ENCODE measurements at places on chromosomes 3 and 15. TPM values are rescaled to one million over a fixed set of nuclear protein-coding genes. Genes with fewer than 3 reads are reported as not detected.

The CPN2 gene
- total RNA-seq, result not detected

The LAMB2 gene
- 581 TPM for total RNA-seq

The P2RY1 gene
- 16.9 TPM for total RNA-seq

The SH2D7 gene
- not detected for total RNA-seq

The HIGD2B gene
- not detected for total RNA-seq

The SCAANT1 gene
- not detected for total RNA-seq

The DCLK3 gene
- 1.3 TPM for total RNA-seq

The CPOX gene
- total RNA-seq, result 18.6 TPM

The ITIH4 gene
- 10.1 TPM for total RNA-seq

The MCF2L2 gene
- total RNA-seq, result 2.6 TPM

The ADCY5 gene
- 11.1 TPM for total RNA-seq

The FEZF2 gene
- total RNA-seq, result not detected

The CSPG4 gene
- total RNA-seq, result 246 TPM

The SOX14 gene
- total RNA-seq, result not detected

The EEFSEC gene
- 11.3 TPM for total RNA-seq

The ADAMTS7 gene
- total RNA-seq, result 16.3 TPM

The PLA2G4F gene
- total RNA-seq, result 1.5 TPM

The KBTBD13 gene
- total RNA-seq, result 2.6 TPM

The MASP1 gene
- 12.0 TPM for total RNA-seq

The IL5RA gene
- 0.31 TPM for total RNA-seq

The NRG4 gene
- not detected for total RNA-seq

The P2RY13 gene
- 1.2 TPM for total RNA-seq

The GOLGA8S gene
- 0.21 TPM for total RNA-seq

The WDR49 gene
- 2.2 TPM for total RNA-seq

The SHQ1 gene
- total RNA-seq, result 17.2 TPM

The DPPA2 gene
- not detected for total RNA-seq

The GOLGA8O gene
- total RNA-seq, result 0.92 TPM

The CSNK1G1 gene
- total RNA-seq, result 18.8 TPM

The RASGRP1 gene
- 2.1 TPM for total RNA-seq

The TOP2B gene
- total RNA-seq, result 169 TPM

The ROPN1B gene
- 1.3 TPM for total RNA-seq

The MESD gene
- 16.9 TPM for total RNA-seq

The CLRN1 gene
- 0.31 TPM for total RNA-seq

The GPR62 gene
- total RNA-seq, result 0.41 TPM

The HESX1 gene
- 1.5 TPM for total RNA-seq

The CFAP92 gene
- total RNA-seq, result 0.10 TPM

Measured in tongue (tissue), 3 donors.